ENCODE measurements at places on chromosomes 7 and 10. TPM values are rescaled to one million over a fixed set of nuclear protein-coding genes. Genes with fewer than 3 reads are reported as not detected.

EIF5AL1 gene
- total RNA-seq, result 0.10 TPM

GRCh38 chr7:25786936-25787335, 365.1 kb upstream of the NFE2L3 start:
- H3K27ac ChIP-seq, result no peak overlapping the region
- DNase-seq, result no peak
- H3K4me1 ChIP-seq, result no peaks in the 10 kb centered on the region
- H3K36me3 ChIP-seq, result no peaks in the 10 kb centered on the region
- no peak overlapping the region for H3K4me3 ChIP-seq

TSPAN12 gene
- 0.19 TPM for total RNA-seq

DNA sequence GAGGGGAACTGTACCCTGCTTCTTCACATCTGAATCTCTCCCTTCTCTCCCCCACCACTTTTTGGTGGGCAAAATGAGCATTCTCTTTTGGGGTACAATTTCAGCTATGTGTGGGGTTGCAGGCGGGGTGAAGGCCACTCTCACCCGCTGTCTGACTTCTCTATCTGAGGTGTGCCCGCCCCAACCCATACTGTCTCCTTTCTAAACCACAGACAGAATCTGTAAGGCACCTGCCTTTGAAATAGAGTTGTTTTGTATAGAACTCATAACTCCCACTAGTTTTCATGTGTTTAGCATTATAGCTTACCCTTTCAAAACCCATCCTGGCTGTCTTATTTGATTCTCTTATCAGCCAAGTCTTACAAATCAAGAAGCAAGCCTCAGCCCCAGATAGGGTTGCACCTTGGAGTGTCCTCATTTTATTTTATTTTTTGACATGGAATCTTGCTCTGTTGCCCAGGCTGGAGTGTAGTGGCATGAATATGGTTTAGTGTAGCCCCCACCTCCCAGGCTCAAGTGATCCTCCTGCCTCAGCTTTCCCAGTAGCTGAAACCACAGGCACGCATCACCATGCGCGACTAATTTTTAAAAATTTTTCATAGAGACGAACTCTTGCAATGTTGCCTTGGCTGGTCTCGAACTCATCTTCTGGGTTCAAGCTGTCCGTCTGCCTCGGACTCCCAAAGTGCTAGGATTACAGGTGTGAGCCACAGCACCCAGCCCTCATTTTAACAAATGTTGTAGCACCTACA, 11.9 kb downstream of the TSPAN14 start:
- H3K27me3 ChIP-seq, result no peaks in the 10 kb centered on the region
- DNase-seq, result no peak
- H3K4me3 ChIP-seq, result peak overlapping the region; percentile 84

DNA sequence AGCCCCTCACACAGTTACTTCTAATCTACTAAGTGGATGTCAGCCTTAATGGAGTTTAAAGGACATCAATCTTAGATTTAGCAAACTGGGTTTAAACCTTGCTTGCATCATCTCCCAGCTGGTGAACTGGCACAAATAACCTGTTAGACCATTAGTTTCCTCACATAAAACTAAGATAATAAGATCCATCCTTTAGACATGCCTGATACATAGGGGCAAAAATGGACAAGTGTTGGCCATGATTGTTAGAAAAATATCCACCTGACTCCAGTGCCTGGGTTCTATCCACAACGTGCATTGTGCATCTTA, 439.1 kb downstream of the TNS3 start:
- no peak overlapping the region for H3K4me3 ChIP-seq
- no peaks in the 10 kb centered on the region for H3K36me3 ChIP-seq
- H3K27ac ChIP-seq, result no peak overlapping the region
- H3K27me3 ChIP-seq, result peaks cover 9% of the 10 kb centered on the region
- no peak for DNase-seq
- H3K4me1 ChIP-seq, result no peaks in the 10 kb centered on the region

DNA sequence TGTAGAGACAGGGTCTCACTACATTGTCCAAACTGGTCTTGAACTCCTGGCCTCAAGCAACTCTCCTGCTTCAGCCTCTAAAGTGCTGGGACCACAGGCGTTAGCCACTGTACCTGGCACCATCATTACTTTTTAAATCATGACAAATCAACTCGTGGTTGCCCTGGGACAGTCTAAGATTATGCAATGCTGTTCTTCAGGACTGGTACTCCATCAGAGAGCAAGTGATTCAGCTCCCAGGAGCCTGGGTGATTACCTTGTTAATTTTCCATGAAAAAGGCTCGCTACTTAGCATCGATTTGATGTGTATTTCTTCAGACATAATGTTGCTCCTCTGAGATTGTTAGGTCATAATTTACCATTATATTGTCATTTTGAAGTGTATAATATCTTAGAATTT, 158.9 kb upstream of the STEAP4 start:
- no peaks in the 10 kb centered on the region for H3K27me3 ChIP-seq
- H3K4me3 ChIP-seq, result no peak overlapping the region
- H3K4me1 ChIP-seq, result no peaks in the 10 kb centered on the region
- H3K36me3 ChIP-seq, result no peaks in the 10 kb centered on the region
- no peak overlapping the region for H3K27ac ChIP-seq

DNA sequence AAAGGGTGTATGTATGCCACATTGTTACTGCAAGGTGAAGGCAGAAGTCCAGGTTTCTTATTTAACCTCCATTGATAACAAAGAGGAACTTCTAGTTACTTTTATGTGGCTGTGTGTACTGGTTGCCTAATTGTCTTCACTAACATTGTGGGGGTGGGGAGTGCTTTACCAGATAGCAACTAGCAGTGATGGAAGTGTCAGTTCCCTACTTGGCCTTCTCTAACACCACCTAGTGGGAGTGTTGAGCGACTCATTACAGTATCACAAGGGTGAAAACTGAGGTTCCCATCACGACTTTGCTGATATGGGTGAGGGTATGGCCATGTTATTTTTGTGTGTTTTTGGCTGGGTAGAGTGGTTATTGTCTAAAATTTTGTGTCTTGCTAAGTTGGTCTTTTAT, 274.4 kb downstream of the THSD7A start:
- no peaks in the 10 kb centered on the region for H3K4me1 ChIP-seq
- no peak overlapping the region for H3K27ac ChIP-seq
- no peaks in the 10 kb centered on the region for H3K36me3 ChIP-seq
- H3K27me3 ChIP-seq, result no peaks in the 10 kb centered on the region
- no peak for DNase-seq
- no peak overlapping the region for H3K4me3 ChIP-seq
